ENCODE measurements at places on chromosomes 7 and 10.

DNA sequence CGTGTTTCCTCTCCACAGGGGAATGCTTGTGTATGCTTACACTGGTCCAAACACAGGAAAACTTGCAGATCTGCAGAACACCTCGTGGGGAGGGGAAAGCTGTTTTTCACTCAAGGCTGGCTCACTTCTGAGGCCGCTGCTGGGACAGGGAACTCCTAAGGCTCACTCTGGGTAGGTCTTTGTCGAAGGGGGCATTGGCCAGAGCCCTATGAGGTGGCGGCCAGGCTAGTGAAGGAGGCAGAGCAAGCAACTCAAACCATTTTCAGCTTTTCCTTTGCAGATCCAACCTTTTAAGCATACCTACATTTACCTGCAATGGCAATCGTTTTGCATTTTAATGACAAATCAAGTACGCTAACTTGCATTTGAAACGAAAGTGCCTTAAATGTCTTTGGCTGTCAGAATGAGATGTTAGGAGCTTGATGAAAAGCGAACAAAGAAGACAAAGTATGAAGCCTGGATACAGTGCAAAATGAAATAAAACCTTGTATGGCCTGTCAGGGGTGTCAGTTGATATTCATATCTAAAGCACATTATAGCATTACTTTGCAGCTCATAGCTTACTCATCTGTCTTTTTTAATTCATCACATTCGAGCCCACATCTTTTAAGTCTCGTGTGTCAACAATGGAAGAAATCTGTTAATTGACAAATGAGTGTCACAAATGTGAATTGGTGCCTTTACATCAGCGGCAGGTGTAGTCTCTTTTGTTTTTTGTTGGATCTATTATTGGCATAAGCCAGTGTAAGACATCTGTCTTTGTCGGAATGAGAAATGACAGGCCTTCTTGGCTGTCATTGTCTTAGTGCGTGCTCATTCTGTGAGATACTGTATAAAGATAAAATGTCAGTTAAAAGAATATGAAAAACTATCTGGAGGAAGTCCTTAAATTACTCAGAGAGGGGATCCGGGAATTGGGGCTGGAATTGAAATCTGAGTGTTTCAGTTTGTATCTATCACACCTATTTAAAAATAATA lies 30.5 kb downstream of the LRMDA start:
- no peak for DNase-seq

GRCh38 chr7:135238112-135238744 lies 4.6 kb downstream of the STRA8 start:
- no peak for DNase-seq

- no peak for DNase-seq
Measured at GRCh38 chr10:4068629-4069028, 283.6 kb upstream of the KLF6 start.

GRCh38 chr10:100693821-100694220 lies 51.6 kb upstream of the PAX2 start:
- DNase-seq: no peak

DNA sequence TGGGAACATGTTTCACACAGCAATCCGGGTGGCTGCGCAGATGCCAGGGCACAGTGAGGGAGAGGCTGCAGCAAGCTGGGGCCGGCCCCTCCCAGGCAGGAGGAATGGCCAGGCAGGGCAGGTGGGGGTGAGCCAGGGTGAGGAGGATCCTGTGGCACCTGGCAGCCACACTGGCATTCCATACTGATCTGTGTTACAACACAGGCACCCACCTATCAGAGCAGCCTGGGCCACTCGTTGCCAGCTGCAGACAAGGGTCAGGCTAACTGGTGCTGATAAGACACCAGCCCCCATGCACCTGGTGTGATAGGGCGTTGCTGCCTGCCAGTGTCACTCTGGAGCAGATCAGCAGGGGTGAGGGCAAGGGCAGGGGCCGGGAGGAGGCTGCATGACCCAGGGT lies 16.6 kb upstream of the RET start:
- no peak for DNase-seq

GRCh38 chr7:14630048-14630447 lies 272.5 kb downstream of the DGKB start:
- DNase-seq: no peak

DNA sequence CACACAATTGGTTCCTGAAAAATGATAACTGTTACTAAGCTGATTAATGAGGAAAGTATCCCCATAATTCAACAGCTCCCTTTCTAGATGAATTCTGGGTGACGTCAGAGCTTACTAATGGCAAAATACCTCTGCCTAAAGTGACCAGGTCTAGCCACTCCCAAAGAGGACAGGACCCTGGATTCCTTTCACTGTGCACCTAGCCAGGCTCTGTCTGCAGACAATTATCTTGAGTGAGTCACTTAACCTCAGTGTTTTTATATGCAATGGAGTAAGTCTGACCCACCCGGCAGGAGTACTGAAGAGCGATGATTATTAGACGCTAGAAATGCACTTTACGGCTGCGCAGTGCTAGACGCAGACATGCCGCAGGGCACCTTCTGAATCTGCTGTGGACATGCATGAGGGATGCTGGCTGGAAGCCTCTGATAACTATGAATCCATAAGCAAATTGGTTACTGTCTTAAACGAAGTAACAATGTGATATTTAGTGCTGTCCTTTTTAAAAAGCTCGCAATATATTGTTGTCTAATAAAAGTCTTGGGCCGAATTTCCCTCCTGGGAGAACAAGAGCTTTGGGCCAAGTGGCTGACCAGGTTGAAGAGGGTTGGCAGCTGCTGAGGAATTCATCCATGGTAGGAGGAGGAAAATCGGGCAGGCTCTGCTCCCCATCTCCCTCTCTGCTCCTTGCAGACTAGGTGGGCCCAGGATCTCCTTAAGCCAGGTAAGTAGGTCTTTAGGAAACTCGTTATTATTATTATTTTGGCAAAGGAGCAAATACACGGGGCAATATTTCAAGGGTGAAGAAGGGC lies 4.6 kb upstream of the INPP5A start:
- DNase-seq: no peak

- no peak for DNase-seq
Measured at GRCh38 chr7:42198974-42199668, 37.9 kb downstream of the GLI3 start.

GRCh38 chr7:67595431-67596180 lies 599.0 kb downstream of the TYW1 start:
- DNase-seq: no peak

Data from GM12891 (cell line).